ENCODE measurements at places on chromosomes 1 and 21.

DNA sequence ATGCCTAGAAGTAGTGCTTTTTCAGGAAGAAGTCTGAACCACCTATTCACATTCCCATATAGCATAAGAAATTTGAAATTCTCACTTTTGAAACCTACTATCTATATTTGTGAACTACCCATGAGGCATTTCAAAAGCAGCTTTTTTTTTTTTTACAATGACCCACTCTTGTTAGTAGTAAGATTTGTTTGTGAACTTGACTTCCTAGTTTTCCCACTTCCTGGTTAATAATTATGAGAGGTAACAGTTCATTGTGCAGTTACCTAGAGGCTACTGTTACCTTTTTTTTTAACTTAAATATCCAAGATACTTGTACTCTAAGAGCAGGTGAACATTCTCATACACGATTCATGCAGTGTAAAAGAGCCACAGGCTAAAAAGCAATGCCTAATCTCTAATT is 371.7 kb upstream of the ADGRL2 start:
- DNase-seq = no peak

DNA sequence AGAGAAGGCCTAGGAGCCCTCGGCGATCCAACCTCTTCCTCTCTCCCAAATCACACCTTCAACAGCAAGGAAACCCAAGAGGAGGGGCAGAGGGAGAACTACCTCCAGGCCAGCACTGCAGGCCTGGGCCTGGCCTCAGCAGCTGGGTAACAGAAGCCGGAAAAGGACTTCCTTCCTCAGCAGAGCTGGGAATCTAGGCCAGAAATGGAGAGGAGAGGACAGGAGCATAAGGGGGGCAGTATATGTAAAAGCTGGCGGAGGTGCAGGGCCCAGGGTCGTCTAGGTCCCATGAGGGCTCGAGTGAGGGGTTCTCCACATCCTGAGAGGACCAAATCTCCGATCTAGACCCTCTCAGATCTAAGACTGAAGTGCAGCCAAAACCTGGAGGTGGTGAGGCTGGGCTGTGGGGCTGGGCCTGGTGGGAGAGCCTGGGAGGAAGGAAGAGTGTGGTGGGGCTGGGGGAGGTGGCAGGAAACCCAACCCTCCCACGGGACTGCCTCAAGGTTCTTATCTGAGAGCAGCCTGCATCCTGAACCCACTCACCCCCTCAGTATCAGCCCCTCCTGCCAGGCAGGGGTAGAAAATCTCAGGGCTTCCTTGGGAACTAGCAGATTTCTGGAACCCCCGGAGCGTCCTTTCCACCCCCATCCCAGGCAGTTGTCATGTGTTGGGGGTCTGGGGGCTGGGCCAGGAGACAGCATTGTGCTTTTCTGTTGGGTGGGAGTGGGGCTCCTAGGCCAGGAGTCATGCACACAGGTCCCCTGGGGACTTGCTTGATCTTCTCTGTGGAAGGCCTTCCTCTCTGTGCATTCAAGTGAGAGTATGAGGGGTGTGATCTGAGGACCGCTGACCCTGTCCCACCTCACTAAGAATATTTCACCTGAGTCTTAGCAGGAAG is 33.0 kb downstream of the PIK3C2B start:
- DNase-seq = no peak

- no peak for DNase-seq
Measured at GRCh38 chr1:64878931-64879611, 87.3 kb downstream of the JAK1 start.

GRCh38 chr1:240189386-240189989 is 97.8 kb downstream of the FMN2 start:
- no peak for DNase-seq

- no peak for DNase-seq
Measured at GRCh38 chr1:173208146-173208545, 1.0 kb upstream of the TNFSF4 start.

- DNase-seq = peak; percentile 85
Measured at GRCh38 chr1:59814180-59814900, 409 bp upstream of the HOOK1 start.

DNA sequence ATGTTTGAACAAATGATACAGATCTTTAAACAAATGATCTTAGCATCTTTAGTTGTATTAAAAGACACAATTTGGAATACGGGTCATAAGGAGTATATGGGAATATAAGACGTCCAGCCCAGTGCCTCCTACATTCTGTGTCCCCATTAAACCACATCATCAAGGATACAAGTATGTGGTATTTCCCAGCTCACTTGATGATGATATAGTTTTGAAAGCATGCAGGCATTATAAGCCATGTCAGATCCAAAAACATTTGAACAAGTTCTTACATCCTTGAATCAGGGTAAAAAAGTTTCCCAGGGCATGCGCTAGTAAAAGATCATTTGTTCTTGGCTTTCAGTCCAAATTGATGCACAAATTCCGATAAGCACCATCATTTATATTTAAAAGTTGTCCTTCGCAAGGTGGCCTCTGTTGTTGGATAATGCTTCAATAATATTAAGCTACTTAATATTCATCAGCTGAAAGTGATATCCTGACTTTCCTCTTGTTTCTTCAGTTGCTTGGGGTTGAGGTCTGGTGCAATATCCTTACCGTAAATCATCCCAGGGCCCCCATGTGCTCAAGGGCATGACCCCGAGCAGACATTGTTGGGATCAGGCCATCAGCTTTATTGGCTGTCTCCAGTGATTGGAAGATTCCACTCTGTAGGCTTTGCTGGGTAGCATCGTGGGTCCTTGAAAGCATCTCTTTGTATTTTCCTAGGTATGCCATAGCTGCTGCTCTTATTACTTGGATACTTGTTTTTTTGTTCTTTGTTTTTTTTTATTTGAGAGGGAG is 61.8 kb downstream of the CENPF start:
- DNase-seq = no peak

GRCh38 chr1:196467230-196467925 is 140.9 kb downstream of the KCNT2 start:
- DNase-seq = no peak

- DNase-seq = no peak
Measured at GRCh38 chr1:116748272-116748671, 6.0 kb upstream of the CD2 start.

DNA sequence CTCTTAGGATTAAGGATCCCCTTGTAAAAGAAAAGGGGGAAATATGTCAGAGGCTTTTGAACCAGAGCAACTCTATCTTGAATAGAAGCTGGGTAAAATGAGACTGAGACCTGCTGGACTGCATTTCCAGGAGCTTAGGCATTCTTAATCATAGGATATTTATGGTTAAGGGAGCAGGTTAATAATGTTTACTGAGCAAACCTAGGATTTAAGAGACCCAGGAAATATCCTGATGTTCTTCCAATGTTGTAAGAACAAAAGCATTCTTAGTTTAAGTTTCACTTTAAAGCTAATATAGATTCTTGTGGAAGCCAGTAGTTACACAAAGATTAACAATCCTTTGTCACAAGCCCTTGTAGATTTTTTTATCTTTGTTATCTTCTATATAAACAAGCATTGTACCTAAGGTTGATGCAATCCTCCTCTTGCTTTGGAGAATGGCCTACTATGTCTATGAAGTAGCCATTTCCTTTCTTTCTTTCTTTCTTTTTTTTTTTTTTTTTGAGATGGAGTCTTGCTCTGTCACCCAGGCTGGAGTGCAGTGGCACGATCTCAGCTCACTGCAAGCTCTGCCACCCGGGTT is 570.2 kb upstream of the BEND5 start:
- DNase-seq = no peak
